ENCODE measurements at places on chromosomes 12 and 14.

DNA sequence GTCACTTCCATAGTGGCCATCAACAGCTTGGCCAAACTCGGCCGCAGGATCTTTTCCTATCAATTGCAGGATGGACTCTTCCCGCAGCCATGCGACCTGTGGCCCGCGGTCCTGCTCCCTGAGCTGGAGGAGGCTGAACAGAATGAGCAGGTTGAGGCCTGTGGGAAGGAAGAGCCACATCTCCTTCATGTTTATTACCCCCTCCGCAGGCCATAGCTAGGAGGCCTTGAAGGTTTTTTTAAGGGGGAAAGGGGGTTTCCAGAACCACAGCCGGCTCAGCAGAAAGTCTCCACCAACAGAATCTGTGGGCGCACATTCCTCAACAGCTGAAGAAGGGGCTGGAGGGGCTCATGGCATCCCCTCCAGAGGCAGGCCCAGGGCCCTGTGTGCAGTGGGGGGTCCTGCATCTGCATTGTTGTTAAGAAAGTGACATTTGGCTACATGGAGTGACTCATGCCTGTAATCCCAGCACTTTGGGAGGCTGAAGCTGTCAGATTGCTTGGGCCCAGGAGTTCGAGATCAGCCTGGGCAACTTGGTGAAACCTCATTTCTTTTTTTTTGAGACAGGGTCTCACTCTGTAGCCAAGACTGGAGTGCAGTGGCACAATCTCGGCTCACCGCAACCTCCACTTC, 25.2 kb upstream of the PPP1R13B start:
- DNase-seq = no peak

DNA sequence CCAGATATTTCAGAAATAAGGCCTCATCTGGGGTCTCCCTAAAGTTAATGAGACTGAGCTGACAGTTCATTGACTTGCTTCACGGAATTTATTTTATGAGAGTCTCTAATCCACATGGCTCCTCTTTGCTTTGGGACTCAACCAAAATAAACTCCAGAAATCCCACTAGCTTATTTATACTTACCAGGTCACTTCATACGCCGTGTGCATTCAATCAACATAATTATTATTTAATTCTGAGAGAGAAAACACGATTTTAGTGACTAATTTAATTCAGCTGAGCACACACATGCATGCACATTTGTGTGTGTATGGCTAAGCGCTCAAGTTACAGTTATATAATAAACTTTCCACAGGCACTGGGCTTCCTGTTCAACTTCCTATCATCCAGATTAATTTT, 333.4 kb upstream of the CCDC196 start:
- DNase-seq = no peak

DNA sequence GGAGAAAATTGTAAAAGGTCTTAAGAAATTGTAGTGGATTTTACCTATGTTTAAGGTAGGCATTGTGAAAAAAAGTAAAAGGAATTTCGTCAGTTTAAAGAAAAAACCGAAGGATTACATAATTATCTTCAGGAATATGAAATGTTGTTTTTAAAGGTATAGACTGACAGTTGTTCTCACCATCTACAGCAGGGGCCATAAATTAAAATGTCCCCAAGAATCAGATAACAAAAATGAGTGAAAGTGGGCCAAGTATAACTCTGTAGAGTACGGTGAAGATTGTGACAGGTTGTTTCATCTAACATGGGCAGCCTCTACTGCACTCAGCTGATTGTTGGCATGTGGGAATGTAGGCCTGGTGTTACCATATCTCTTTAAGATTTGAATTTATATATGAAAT, 38.3 kb downstream of the YLPM1 start:
- no peak for DNase-seq

DNA sequence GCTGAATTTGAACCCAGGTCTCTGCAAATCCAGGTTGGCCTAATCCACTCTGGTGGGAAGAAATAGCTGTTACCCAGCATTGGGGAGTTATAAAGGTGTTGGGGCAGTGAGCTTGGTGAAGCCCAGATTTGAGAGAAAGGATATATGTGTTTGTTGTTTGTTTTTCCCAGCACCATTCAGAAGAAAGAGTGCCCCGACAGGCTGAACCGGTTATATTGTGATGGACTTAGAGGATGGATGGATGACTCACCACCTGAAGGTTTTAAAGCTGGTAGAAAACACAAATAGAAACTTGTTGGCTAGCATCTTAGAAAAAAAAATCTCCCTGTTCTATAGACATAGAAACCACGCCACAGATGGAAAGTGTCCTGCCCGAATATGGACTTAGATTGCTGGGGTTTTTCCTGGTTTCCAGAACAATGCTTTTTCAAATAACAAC, 404.6 kb downstream of the MED13L start:
- no peak for DNase-seq

GRCh38 chr14:21258889-21259787, 10.1 kb downstream of the HNRNPC start:
- no peak for DNase-seq

DNA sequence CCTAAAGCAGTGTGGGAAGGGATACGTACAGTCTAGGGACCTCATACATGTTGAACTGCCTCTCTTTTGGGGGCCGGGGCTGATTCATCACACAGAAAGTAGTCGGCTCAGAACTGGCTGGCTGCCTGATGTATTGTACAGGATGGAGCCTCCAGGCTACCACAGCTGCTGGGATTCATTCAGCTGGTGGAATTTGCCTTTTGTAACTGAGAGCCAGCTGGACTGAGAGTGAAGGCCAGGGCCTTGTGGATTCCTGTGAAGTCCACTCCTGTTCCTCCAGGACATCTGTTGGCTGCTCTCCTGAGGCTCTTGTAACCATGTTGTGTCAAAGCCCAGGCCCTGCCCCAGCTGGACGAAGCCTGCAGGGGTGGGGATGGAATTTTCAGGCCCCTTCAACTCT, 116.3 kb upstream of the PRICKLE1 start:
- DNase-seq = no peak

GRCh38 chr12:78881685-78882084, 17.1 kb downstream of the SYT1 start:
- no peak for DNase-seq

DNA sequence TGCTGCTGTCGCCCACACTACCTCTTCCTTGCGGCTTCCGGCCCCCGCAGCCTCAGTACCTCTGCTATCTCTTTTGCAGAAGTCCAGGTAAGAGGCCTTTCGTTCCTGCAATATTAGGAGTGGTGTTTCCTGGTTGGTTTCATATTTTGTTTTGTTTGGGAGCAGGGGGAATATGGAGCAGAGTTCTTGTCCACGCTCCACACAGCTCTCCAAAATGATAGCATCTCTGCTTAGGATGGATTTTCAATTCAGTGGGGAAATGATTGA, 768 bp downstream of the OXA1L start:
- no peak for DNase-seq

- DNase-seq = no peak
These were observed 108.3 kb downstream of the IGF1 start for GRCh38 chr12:102372087-102372486.

GRCh38 chr14:105577314-105577861, 51.0 kb downstream of the TMEM121 start:
- DNase-seq = no peak

DNA sequence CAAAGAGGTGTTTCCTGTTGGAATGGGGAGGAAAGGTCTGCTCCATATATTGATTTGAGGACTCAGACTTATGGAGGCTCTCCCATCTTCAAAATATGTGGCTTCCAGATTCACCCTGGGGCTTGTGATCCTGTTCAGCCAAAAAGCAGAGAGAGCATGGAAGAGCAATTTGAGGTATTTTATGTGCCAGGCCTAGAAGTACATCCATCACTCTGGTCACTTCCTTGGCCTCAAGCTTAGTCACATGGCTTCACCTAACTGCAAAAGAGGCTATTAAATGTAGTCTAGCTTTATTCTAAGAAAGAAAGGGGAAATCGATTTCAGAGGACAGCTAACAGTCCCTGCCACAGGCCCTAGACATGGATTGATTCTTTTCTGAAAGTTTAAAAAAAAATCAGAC, 86.2 kb downstream of the C12orf50 start:
- DNase-seq = no peak

GRCh38 chr14:99842141-99842540, 48.9 kb downstream of the EML1 start:
- DNase-seq = no peak

- DNase-seq = no peak
These were observed 65.6 kb upstream of the DLK1 start for GRCh38 chr14:100660882-100661635.

DNA sequence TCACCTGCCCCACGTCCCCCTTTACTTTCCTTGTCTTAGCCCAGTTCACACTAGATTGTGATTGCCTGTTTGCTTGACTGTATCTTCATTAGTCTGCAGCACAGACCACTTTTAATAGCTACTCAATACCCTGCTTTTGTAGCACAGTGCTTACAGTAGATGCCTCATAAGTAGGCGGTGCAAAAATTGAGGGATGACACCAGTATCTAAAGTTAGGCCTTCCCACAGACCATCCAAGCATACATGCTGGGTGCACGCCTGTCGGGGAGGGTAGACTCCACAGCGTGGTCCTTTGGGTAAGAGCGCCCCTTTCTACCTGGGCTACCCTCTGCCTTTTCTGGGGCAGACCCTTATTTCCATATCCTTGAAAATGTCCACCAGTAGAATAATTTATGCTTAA, 140.8 kb downstream of the GCH1 start:
- no peak for DNase-seq

DNA sequence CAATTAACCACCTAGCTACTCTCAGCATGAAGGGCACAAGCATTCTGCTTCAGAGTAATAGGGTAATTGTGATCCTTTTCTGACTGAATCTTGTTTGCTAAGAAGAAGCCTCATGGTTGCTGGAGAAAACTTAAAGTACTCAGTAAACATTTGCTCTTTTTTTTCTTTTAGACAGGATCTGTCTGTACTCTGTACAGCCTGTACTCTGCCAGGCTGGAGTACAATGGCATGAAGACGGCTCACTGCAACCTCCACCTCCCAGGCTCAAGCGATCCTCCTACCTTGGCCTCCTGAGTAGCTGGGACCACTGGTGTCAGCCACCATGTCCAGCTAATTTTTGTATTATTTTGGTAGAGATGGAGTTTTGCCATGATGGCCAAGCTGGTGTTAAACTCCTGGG, 12.4 kb downstream of the PPP1R13B start:
- no peak for DNase-seq

- no peak for DNase-seq
These were observed 6.4 kb upstream of the CFAP251 start for GRCh38 chr12:121911824-121912585.

DNA sequence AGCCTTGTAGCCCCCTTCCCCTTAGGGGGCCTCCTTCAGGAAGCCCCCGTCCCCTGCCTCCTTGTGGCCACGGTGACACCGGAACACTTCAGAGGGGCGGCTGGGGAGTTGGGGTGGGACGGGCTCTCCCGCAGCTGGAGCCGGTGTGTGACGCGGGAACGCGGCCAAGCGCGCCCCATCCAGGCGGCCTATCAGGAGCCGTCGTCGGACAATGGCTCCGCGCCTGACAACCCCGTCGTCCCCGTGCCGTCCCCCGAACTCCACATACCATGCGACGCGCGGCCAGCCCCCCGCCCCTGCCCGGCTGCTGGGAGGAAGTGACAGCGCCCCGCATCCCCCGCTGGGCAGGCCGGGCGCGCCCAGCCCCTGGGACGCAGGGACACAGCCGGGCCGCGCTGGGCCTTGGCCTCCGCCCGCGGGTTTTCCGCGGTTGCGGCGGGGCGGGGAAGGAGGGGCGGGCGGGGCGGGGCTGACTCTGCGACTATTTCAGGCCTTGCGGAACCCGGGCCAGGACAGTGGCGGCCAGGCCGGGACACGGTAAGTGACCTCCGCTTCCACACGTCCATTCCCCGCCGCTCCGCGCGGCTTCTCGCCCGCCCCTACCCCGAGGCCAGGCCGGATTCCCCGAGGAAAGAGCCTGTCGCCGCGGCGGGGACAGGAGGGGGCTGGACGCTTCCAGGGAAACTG, at the start of gene TNFAIP2:
Gene TNFAIP2 (plus strand): TSS at position 515 of the 687 bp plus-strand sequence. CDS start 2,997 bp downstream, outside the sequence.
- no peak for DNase-seq

DNA sequence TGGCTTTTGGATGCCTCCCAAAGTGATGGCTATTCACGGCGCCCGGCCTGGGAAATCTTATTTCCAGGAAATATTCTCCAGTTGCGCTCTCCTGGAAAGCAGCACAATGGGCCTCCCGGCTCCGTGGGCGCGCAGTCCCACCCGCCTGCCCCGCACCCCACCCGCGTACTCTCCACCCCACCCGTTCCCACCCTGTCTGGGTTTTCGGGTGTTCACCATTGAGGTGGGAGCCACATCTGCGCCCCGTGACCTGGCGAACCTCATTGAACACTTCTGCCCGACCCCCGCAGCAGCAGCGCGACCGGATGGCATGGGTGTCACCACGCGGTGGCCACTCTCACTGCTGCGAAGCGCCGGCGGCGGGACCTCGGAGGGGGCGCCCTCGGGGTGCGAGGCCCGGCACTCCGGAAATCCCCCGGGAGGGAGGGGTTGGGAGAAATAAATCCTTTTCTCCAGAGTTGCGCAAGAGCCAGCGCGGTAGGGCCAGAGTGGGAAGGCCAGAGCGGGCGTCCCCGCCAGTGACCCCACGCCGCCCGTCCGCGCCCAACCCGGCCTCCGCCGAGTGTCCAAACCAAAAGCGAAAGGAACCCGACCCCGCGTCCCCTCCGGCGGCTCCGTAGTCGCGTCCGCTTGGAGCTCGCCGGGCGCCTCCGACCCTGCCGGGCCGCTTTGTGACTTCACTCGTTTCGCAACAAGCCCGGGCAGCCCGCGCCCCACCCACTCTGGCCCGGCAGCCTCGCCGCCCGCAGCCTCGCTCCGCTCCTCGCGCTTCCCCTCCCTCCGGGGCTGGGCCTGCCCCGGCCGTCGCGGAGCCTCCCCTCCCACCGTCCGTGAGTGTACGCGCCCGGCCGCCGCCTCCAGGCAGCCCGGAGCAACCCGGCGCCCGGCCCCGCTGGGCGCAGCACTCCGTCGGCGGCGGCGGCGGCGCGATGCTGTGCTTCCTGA, at the start of gene DRAM1:
Gene DRAM1 (plus strand): TSS at position 720 of the 945 bp plus-strand sequence. CDS start 210 bp downstream, at position 930.
- peak; percentile 56 for DNase-seq

GRCh38 chr12:3973269-3973884, 100.2 kb upstream of the PARP11 start:
- DNase-seq = no peak

DNA sequence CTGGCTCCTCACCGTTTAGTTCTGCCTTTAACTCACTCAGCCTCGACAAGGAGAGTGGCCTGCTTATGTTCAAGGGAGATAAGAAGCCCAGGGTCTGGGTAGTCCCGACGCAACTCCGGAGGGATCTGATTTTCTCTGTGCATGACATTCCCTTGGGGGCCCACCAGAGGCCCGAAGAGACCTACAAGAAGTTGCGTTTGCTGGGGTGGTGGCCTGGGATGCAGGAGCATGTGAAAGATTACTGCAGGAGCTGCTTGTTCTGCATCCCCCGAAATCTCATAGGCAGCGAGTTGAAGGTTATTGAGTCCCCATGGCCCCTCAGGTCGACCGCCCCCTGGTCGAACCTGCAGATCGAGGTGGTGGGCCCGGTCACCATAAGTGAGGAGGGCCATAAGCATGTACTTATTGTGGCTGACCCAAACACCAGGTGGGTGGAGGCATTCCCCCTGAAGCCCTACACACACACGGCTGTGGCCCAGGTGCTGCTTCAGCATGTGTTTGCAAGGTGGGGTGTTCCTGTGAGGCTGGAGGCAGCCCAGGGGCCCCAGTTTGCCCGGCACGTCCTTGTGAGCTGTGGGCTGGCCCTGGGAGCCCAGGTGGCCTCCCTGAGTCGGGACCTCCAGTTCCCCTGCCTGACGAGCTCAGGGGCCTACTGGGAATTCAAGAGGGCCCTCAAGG, 13.1 kb downstream of the CBLN3 start:
- DNase-seq = no peak

GRCh38 chr14:85523624-85524023, 6.3 kb upstream of the FLRT2 start:
- no peak for DNase-seq
